ENCODE measurements at places on chromosomes 4 and X.

GRCh38 chrX:53939127-53939526 is 105.1 kb downstream of the PHF8 start:
- no peak for DNase-seq

DNA sequence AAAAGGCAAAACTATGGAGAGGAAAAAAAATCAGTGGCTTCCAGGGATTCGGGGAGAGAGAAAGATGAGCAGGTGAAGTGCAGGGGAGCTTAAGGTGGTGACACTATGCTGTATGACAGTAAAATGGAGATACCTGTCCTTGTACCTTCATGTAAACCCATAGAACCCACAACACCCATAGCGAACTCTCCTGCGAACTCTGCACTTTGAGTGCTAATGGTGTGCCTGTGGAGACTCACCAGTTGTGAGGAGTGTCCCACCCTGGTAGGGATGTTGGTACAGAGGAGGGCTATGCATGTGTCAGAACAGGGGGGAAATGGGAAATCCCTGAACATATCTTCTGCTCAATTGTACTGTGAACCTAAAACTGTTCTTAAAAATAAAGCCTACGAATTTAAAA is 42.8 kb downstream of the HMX1 start:
- no peak for DNase-seq

DNA sequence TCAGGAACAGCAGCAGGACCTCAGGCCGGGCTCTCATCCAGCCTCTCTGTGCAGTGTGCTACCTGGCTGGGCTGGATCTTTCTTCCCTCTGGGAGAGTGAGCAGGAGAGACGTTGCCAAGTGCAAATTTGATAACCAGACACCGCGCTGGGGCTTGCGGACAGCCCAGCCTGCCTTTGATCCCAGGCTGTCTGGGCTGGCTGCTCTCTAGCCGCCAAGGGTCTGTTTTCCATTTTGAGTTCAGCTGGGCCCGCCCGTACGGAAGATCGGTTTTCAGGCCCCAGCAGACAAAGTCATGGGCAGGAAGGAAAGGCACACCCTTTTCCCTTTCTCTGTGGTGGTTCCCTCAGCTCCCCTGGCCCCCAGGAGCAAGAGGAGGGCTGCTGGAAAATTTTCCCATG is 90.2 kb downstream of the CPZ start:
- no peak for DNase-seq

- DNase-seq = no peak
Measured at GRCh38 chr4:56739066-56739777, 58.1 kb upstream of the HOPX start.
